CD4-positive, CD25-positive, alpha-beta regulatory T cell (primary cell): ENCODE measurements at places on chromosomes 1 and 21.
A peak's percentile ranks its signal among the peaks of the same experiment; 100 is the strongest.

- DNase-seq: no peak
Observed at GRCh38 chr21:38768471-38769063, 37.2 kb upstream of the ETS2 start.

- DNase-seq: no peak
Observed at GRCh38 chr1:57381426-57381825, 42.4 kb downstream of the DAB1 start.

DNA sequence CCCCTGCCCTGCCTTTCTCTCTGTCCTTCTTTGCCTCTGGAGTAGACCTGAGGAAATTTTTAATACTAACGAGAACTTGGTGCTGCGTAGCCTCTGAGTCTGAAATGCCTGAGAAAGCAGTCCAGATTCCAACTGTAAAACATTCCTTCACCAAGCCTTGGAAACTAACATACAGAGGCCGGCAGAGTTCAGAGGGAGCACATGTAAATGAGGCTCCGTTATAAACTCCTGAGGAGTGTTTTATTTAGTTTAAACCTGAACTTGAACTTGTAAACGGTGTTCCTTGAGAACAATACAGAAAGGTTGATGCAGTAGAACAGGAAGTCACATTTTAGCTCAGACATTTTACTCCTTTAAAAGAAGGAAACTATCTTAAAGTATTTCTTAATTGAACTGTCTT is 280.7 kb downstream of the TM2D1 start:
- no peak for DNase-seq

- DNase-seq: no peak
Observed at GRCh38 chr21:43597540-43598250, 61.6 kb downstream of the HSF2BP start.

DNA sequence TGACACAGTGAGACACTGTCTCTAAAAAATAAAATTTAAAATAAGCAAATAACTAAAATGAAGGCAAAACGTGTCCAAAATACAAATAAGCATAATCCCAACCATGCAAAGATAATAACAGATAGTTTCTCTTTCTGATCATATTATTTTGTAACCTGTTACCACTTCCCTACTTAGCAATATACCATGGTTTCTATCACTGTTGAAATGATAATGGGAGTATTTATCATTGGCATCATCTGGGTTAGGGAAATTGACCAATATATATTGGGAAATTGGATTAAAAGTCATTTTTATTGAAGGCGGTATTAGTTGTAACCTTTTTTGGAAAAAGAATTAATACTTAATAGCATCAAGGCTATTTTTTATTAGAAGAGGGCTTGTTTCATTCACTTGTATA is 47.0 kb downstream of the USP25 start:
- DNase-seq: no peak

- DNase-seq: peak; percentile 12
Observed at GRCh38 chr1:44609412-44609767, 64.9 kb downstream of the TMEM53 start.

DNA sequence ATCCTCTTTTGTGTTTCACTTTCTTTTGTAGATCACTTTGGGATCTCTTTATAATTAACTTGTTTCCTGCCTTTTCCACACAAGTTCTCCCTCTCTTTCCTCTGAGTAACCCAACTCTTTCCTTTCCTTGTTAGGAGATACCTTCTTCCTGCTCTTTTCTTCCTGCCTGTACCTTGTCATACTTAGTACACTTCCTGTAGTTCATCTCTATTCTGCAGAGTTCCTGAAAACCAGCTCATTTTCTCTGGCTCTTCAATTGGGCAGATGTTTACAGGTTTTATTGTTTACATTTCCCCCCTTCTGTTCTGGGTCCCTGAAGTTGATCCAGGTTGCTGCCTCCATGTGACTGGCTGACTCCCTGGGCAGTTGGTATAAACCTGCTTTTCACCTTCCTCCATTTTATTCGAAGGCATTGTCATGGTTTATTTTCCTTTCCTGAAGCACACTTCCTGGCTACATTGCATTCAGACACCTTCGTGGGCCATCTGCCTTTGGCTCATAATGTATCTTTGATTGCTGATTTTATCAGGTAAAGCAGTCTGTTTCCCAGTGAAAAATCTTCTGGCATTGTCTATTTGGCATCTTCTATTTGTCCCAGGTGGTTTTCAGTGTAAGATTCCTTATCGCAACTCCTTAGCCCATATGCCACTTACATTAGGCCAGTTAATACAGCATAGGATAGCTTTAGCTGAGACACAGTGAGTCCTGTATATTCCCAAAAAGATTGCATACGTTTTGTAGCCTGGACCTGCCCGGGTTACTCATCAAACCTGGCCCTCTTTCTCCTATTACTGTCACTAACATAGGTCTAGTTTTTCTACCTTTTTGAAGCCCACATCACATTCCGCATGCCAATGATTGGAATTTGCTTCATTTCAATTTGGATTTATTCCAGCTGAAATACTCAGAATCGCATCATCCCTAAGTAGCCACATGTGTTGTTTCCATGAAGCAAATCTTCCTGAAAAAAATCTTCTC is 15.4 kb downstream of the CTH start:
- DNase-seq: no peak

GRCh38 chr21:46219591-46220239 is 8.9 kb downstream of the LSS start:
- DNase-seq: no peak

GRCh38 chr1:66535061-66535460 is 1.1 kb downstream of the SGIP1 start:
- no peak for DNase-seq

DNA sequence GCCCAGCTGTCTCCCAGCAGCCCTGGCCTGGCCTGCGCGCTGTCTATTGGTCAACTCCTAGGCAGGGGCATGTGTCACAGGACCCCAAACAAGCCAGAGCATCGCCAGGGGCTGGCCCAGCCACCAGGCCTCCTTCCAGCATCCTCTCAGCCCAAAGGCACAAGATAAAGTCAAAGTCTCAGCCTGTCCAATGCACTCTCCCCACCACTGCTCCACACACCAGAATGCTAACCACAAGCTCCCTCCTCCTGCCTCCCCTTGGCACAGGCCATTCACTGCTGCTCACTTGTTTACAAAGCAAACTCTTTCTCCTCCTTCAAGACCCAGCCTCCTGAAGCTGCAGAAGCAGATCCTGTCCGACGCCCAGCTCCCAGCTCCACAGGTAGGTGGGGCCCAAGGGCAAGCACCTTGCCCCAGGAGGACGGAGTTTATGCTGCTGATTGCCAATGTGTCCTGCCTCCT is 133.4 kb downstream of the DMRTB1 start:
- no peak for DNase-seq

DNA sequence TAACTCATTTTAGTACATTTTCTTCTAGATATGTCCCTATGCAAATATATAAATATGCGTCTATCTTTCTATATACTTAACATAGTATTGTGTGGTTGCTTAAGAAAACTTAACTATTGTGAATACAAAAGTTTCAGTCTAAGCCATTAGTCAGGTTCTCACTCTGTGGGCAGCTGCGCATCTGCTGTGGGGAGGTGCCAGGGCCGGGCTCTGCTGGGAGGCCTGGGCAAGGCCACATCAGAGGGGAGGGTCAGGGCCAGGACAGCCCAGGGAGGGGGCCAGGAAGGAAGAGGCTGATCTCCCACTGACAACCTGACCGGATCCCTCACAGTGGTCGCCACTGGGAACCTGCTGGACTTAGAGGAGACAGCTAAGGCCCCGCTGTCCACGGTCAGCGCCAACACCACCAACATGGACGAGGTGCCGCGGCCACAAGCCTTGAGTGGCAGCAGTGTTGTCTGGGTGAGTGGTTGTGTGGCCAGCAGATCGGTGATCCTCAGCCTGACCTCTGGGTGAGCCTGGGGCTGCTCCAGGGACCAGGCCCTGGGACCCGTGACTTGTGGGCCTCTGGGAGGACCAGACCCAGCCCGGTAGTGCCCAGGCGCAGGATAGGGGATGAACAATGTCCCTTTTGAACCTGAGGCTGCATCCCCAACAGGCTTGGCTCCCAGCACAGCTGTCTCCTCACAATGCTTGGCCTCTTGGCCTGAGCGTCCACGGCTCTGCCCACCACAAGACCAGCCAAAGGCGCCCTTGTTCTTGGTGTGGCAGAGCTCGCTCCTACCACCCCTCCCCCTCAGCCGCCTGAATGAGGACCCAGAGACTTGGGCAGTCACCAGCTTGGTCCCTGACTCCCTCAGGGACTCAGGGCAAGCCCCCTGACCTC is 20.2 kb downstream of the LDLRAP1 start:
- DNase-seq: peak; percentile 29

DNA sequence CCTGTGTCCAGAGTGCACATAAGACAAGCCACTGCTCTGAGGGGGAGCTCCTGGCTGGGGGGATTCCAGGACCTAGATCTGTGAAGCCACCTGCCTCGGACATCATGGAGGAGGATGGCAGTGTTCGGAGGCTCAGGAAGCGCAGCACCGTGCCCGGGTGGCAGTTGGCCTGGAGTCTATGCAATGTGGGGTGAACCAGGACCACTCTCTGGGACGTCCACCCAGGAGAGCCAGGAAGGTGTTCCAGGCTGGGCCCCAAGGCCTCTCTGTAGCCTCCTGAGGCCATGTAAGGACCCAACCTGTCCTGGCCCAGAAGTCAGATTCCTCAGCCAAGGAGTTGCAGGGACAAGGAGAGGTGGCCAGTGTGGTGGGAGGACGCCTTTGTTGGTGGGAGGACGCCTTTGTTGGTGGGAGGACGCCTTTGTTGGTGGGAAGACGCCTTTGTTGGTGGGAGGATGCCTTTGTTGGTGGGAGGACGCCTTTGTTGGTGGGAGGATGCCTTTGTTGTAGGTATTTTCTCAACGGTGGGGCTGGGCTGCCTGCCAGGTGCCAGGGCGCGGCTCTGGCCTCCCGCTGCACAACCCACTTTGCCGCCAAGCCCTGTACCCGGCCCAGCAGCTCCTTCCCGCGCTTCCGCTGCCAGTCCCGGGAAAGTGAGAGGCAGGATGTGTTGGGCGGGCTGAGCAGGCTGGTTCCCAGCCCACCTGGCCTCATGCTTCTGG is 30.6 kb upstream of the BMP8B start:
- DNase-seq: no peak

- no peak for DNase-seq
Observed at GRCh38 chr1:150579945-150580642, 684 bp upstream of the MCL1 start.

DNA sequence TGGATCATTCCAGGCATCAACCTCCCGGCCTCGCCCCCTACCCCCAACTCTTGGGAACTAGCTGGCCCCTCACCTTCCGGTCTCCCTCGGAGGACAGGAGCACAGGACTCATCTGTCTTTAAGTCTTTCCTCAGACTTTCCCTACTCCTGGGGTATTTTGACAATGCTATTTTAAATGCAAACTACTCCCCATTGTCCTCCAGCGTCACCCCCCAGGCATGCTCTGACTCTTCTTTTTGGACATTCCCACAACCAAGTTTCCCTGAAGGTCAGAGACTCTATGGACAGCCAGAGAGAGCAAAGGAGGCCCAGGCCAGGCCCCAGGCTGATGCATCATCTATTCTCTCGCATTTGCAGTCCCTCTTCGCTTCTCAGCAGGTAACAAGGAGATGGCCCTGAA is 424.3 kb downstream of the PCP4 start:
- DNase-seq: no peak

DNA sequence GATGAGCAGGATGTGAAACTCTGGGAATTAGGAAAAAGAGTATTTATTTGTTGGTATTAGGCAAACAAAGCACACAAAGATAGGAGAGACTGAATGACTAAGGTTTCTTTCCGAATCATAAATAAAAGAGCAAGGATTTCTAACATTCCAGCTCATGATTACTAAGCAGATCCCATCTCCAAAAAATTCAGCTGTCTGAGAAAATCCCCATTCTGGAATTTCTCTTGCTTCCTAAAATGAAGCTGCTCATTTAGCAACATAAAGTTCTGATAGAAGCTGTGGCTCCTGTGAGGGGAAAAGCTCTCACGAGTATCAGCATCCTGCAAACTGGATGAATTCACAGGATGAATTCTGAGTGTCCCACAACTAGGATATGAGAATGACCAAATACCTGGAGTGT is 6.7 kb upstream of the SH2D5 start:
- no peak for DNase-seq

GRCh38 chr21:21163904-21164303 is 165.7 kb downstream of the NCAM2 start:
- peak; percentile 1 for DNase-seq

- no peak for DNase-seq
Observed at GRCh38 chr1:15726508-15726907, 9.6 kb upstream of the SLC25A34 start.

GRCh38 chr1:156394082-156394481 is 25.1 kb downstream of the RHBG start:
- DNase-seq: no peak

DNA sequence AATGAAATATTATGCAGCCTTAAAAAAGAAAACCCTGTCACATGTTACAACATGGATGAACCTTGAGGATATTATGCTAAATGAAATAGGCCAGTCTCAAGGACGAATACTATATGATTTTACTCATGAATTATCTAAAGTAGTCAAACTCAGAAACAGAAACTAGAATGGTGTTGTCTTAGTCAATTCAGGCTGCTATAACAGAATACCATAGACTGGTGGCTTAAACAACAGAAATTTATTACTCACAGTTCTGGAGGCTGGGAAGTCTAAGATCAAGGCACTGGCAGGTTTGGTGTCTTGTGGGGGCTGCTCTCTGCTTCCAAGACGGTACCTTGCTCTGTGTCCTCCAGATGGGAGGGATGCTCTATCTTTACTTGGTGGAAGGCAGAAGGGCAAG is 113.8 kb upstream of the DNAH14 start:
- DNase-seq: no peak

- DNase-seq: no peak
Observed at GRCh38 chr1:30011970-30012369, 711.4 kb downstream of the MATN1 start.

GRCh38 chr1:224375059-224375458 is 18.4 kb downstream of the CNIH4 start:
- DNase-seq: no peak

- no peak for DNase-seq
Observed at GRCh38 chr1:2983319-2983705, 38.0 kb upstream of the ACTRT2 start.

GRCh38 chr1:115978292-115978941 is 2.1 kb downstream of the SLC22A15 start:
- no peak for DNase-seq

- no peak for DNase-seq
Observed at GRCh38 chr21:43306911-43307676, 119.8 kb downstream of the SIK1 start.

- DNase-seq: no peak
Observed at GRCh38 chr21:40639616-40640194, 207.3 kb downstream of the DSCAM start.

GRCh38 chr1:212669600-212669999 is 30.0 kb downstream of the BATF3 start:
- DNase-seq: no peak
